ENCODE measurements at places on chromosomes 6 and 20.

- no peak for DNase-seq
Observed at GRCh38 chr6:137876547-137876946, 9.5 kb downstream of the TNFAIP3 start.

GRCh38 chr20:33653218-33653899, 8.8 kb upstream of the C20orf144 start:
- no peak for DNase-seq

GRCh38 chr6:130593200-130593599, 227.4 kb downstream of the TMEM200A start:
- DNase-seq, result no peak

DNA sequence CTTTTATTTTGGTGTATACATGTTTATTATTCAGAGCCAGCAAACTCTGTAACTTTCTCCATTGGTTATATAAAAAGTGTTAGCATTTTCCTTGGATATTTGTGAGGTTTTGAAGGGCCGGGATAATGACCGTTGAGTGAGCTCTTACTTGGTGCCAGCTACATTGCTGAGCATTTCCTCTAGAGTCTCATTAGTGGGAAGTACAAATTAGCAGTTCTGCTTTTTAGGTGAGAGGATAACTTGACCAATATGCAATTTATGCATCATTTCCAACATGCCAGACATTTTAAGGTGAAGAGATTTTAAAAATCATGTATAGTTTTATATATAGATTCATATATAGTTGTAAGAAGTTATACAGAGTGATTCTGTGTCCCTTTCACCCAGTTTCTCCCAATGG, 84.3 kb downstream of the CARMIL1 start:
- no peak for DNase-seq

DNA sequence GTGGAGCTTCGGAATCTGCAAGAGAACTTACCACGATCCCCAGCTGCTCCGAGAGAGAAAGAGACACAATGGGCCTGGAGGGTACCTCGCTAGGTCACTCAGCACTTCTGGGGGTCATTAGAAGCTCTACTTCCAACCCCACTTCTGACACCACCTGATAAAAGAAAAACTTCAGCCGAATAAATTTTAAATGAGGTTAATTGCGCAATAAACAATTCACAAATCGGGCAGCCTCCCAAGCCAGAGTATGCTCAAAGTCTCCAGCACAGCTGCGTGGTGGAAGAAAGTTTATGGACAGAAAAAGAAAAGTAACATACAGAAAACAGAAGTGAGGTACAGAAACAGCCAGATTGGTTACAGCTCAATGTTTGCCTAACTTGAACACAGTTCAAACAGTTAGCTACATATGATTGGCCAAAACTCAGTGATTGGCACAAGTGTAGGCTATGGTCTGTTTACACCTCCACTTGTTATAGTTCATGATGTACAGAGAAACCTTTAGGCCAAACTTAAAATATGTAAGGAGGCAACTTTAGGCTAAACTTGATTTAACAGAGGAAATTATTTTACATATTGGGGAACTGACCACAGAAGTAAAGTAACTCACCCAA, 52.6 kb downstream of the COL11A2 start:
- no peak for DNase-seq

DNA sequence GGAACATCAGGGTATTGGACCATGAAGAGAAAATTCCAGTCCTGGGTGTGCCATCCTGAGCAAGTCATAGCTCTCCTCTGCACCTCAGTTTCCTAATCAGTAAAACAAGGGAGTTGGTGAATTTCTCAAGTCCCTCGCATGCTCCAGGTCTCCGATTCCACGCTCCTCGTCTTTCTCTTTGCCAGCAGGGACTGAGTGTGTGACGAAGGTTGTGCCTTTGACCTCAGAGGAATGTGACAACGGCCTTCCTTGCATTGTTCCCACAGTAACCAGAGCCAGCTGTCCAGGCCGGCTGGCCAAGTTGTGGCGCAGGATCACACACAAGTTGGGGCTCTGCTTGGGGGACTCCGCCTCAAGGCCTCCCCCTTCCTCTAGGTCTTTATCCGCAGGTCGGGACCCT, 217.3 kb downstream of the ATXN1 start:
- no peak for DNase-seq

DNA sequence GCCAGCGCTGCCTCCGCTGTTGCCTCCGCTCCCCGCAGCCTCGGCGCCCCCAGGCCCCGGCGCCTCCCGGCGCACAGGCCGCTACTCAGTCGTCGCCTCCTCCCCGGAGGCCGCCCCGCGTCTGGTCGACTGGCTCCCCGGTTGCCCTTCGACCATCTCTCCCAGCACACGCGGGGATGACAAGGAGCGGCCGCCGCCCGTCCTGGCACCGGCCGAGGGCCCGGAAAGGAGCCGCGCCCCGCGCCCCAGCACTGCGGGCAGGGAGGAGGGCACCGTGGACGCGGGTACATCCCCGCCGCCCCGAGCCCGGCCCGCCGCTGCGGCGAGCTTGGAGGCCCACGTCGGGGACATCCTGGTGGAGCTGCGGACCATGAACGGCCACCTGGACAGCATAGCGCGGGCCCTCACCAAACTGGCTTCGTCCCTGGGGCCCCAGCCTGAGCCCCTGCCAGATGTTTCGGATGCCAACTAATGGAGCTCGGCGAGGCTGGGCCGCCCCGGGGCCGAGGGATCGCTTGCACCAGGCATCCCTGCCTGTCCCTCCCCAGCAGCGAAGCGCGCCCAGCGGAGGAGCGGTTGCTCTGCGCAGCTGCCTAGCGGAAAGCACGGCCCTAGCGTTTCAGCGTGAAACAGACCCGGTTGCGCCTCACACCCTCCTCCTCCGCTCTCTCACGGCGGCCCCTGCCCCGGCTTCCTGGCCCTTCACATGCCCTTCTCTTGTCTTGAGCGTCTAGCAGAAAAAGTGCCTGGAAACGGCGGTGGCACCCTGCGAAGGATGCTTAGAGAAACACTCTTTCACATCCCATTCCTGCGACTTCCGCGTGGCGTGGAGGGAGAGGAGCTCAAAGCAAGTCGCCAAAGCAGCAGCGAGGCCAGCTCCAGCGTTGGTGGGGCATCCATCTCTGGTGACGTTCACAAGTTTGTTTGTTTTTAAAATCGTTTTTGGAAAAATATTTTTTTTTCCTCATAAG, 285.8 kb upstream of the SUPT3H start:
- DNase-seq, result no peak

GRCh38 chr6:34529665-34530327, 26.3 kb downstream of the SPDEF start:
- DNase-seq, result no peak

DNA sequence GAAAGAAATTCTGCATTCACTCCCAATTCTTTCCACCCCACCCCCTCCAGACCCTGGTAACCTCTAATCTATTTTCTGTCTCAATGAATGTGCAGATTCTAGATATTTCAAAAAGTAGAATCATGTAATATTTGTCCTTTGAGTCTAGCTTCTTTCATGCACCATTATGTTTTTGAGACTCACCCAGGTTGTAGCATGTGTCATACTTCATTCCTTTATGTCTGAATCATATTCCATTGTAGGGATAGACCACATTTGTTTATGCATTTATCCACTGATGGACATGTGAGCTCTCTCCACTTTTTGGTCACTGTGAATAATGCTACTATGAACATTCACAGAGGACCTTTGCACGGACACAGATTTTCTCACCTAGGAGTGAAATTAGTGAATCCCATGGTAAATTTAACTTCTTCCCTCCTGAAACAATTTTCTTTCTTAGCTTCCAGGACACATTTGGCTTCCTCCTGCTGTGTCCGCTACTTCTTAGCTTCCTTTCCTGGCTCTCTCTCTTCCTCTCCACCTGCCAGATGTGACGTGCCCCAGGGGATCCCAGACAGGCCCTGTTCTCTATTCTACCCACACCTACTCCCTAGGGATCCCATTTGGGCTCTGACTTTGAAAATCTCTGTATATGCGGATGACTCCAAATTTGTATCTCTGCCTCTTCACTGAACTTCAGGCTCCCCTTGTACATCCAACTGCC, 24.1 kb upstream of the ARFGEF2 start:
- DNase-seq, result no peak

DNA sequence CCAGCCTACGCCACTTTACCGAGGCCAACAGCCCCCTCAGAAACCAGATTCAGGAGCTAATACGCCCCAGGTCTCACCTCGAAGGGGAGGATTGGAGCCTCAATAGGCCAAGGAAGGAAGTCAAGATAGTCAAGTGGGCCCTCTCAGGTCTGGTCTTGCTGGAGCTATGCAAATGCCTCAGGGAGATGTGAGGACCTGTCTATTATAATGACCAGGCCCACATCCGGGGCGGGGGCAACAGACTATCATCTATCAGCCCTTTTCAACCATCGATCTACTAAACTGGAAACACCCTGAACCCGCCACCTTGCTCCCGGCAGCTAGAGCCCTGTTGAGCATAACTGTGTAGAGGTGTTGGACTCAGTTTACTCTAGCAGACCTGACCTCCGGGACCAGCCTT, 12.7 kb upstream of the GSTA3 start:
- DNase-seq, result no peak

- no peak for DNase-seq
Observed at GRCh38 chr6:13437218-13437996, 50.0 kb downstream of the GFOD1 start.

GRCh38 chr6:157260735-157261410, 62.4 kb downstream of the TMEM242 start:
- no peak for DNase-seq

- no peak for DNase-seq
Observed at GRCh38 chr20:38110525-38111178, 54.4 kb downstream of the TGM2 start.

DNA sequence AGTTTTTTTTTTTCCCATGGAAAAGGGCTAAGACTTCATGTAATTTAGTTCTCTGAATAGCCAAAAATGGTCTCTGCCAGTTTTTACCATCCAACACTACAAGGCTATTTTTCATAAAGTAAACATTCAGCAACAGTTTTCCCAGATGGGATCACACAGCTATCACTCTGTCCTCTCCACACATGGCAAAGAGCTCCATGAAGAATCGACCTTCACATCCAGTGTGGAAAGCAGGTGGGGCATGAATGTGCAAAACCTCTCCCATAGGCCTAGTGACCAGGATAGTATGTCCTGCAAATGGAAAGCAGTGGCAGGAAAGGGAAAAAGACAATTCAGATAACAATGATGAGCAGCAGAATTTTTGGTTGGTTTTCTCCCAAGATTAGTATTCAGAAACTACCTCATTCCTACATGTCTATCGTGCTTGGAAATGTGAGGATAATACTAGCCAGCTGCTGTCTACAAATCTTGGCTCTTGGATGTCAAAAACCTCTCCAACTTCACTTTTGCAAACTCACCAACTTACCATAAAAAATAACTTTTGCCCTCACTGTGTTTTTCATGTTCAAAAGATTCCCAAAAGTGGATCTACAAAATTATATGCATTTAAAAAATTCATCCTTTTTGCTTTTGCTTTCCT, 159.7 kb upstream of the MCHR2 start:
- DNase-seq, result no peak

DNA sequence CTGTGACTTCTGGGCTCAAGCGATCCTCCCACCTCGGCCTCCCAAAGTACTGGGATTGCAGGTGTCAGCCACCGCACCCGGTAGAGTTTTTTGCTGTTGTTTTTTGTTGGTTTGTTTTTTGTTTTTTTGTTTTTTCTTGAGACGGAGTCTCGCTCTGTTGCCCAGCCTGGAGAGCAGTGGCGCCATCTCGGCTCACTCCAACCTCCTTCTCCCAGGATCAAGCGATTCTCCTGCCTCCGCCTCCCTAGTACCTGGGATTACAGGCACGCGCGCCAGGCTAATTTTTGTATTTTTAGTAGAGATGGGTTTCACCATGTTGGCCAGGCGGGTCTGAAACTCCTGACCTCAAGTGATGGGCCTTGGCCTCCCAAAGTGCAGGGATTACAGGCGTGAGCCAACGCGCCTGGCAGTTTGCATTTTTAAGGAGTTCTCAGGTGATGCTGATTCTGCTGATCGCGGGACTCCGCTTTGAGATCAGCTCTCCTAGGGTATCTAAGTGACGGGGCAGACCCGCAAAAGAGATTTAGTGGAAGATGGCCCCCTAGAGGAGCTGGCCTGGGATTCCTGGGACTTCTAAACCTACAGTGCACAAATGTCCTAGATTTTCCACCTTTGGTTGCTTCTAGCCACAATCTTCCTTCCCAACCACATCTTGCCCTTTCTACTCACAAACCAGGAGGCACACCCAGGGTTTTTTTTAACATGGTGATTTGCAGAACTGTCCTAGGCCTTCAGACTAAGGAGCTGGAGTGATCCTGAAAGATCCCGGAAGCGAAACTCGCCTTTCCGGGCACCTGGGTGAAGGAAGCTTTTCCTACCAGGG, 45.2 kb downstream of the DPPA5 start:
- no peak for DNase-seq

- DNase-seq, result no peak
Observed at GRCh38 chr6:144006736-144007477, 1.2 kb downstream of the PLAGL1 start.

GRCh38 chr6:168210239-168211105, 109.1 kb downstream of the DACT2 start:
- DNase-seq, result no peak

DNA sequence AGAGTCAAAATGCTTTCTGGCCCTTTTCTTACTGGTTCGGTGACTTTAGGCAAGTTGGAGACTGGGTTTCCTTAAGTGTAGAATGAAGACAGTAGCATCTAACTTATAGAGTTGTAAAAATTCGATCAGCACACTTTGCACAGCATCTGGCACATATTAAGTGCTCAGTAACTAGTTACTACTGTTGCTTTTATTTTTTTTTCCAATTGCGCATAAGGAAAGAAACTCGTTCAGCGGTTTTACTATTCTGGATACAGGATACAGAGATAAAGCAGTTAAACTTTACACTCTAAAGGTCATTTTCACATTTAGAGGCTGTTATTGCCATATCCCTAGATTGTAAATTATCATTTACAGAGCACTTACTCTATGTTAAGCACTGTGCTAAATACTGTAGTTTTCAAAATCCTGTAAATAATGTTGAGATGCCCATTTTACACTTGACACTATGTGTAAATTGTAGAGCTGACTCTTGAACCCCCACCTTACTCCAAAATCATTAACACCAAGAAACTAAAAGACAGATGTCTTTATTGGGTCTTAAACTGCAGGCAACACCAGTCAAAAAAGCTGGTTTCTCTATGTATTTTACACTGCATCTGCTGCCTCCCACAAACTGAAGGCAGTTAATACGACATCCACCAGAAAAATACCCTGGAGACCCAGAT, 886 bp downstream of the ROMO1 start:
- DNase-seq, result no peak

All from T-helper 17 cell (primary cell).